Omental fat pad (tissue), 4 donors: ENCODE measurements at places on chromosomes 7 and 10. TPM values are rescaled to one million over a fixed set of nuclear protein-coding genes. Genes with fewer than 3 reads are reported as not detected.

AGR2 gene
- total RNA-seq = not detected

- DNase-seq = no peak
Measured at GRCh38 chr7:102933763-102934162, 21.0 kb downstream of the LRRC17 start.

- no peak for DNase-seq
Measured at GRCh38 chr7:141281311-141281710, 207.4 kb downstream of the TMEM178B start.

GNGT1 gene
- not detected for total RNA-seq

GRCh38 chr7:27647046-27647445, 15.6 kb downstream of the HIBADH start:
- no peak for DNase-seq
